NCI-H82 (cell line): ENCODE measurements at places on chromosomes 16 and 17.

GRCh38 chr16:22677024-22677830, 136.7 kb upstream of the HS3ST2 start:
- no peak for DNase-seq

DNA sequence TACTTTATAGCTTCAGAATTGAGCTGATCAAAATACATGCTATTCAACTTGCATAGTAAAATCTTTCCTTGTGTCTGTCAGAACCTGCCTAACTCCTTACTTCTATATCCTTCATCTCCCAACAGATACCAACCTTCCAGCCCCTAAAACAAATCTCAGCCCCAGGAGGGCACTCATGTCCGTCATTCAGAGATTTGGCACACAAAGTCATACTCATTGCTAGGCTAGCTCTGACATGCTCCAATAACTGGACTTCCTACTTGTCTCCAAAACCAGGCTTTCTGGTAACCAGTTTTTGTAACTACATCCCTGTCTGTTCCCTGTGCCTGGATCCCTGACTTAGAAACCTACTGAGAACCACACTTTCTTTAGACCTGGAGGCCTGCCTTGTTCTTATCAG, 37.5 kb upstream of the DHX40 start:
- DNase-seq: no peak

GRCh38 chr17:10793256-10793655, 10.6 kb downstream of the TMEM238L start:
- no peak for DNase-seq

- no peak for DNase-seq
Observed at GRCh38 chr17:50482110-50482509, 3.5 kb downstream of the RSAD1 start.

- no peak for DNase-seq
Observed at GRCh38 chr16:50575743-50576142, 27.5 kb downstream of the NKD1 start.

DNA sequence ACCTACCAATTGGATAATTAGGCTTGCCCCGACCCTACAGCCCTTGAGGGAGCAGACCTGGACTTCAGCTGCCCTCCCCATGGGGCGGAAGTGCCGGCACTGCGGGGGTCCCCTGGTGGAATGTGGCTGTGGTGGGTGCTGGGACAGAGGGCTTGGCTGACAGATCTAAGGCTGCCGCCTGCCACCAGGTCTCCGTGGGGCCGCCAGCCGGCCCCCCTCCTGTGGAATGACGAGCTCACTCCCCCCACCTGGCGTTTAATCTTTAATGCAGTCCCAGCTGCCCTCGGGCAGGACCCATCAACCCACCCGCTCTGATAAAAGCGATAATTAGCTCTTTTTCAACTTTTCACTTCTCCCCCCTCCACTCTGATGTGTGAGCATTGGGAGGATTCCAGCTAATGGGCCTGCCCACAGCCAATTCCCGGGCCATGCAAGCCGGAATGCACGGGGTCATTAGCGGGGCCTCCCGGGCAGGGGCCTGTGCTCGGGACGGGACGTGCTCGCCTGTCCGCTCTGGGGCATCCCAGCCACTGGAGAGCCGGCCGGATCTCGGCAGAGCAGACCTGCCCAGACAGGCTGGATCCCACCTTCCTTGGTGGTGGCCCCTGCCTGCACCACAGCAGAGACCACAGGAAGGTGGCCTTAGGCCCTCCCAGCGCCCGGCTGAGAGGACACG, 28.3 kb upstream of the GOSR2 start:
- DNase-seq: no peak
